Esophagus squamous epithelium (tissue), 5 donors: ENCODE measurements at places on chromosomes 4 and X. TPM values are rescaled to one million over a fixed set of nuclear protein-coding genes. Genes with fewer than 3 reads are reported as not detected.

The SPOCK3 gene
- not detected for total RNA-seq

The EDA gene
- total RNA-seq = 2.1 TPM

The MAMLD1 gene
- 2.1 TPM for total RNA-seq

The BCORL1 gene
- total RNA-seq = 3.2 TPM

The GJB1 gene
- 0.19 TPM for total RNA-seq

The ADGRG4 gene
- not detected for total RNA-seq

The LNX1 gene
- 22.3 TPM for total RNA-seq

The ATP1B4 gene
- not detected for total RNA-seq

The RNF212 gene
- 0.53 TPM for total RNA-seq

The PNMA6A gene
- 1.3 TPM for total RNA-seq

The COX7B gene
- total RNA-seq = 693 TPM

The HTATSF1 gene
- total RNA-seq = 40.1 TPM

The CXXC4 gene
- total RNA-seq = not detected

The RHOXF2B gene
- not detected for total RNA-seq

The ABLIM2 gene
- total RNA-seq = 15.6 TPM
